ENCODE measurements at places on chromosomes 16 and 17. TPM values are rescaled to one million over a fixed set of nuclear protein-coding genes. Genes with fewer than 3 reads are reported as not detected.

The ALDH3A1 gene
- total RNA-seq, result not detected

The KRT28 gene
- not detected for total RNA-seq

The CLCN7 gene
- 43.2 TPM for total RNA-seq

The SLC5A2 gene
- total RNA-seq, result 0.91 TPM

The TRPV2 gene
- total RNA-seq, result 42.0 TPM

The RBBP6 gene
- total RNA-seq, result 76.2 TPM

The SOX8 gene
- 5.9 TPM for total RNA-seq

The SLC6A2 gene
- not detected for total RNA-seq

The KRTAP3-2 gene
- total RNA-seq, result not detected

The CDK5R1 gene
- total RNA-seq, result 15.6 TPM

The OTOP2 gene
- not detected for total RNA-seq

All from activated naive CD4-positive, alpha-beta T cell treated with anti-CD3 and anti-CD28 coated beads, Interleukin-2, amount 50 U/mL, for 72 hours (primary cell).